ENCODE measurements at places on chromosomes 13 and 19.

- DNase-seq, result no peak
Measured at GRCh38 chr13:26660185-26660584, 100.4 kb downstream of the GPR12 start.

DNA sequence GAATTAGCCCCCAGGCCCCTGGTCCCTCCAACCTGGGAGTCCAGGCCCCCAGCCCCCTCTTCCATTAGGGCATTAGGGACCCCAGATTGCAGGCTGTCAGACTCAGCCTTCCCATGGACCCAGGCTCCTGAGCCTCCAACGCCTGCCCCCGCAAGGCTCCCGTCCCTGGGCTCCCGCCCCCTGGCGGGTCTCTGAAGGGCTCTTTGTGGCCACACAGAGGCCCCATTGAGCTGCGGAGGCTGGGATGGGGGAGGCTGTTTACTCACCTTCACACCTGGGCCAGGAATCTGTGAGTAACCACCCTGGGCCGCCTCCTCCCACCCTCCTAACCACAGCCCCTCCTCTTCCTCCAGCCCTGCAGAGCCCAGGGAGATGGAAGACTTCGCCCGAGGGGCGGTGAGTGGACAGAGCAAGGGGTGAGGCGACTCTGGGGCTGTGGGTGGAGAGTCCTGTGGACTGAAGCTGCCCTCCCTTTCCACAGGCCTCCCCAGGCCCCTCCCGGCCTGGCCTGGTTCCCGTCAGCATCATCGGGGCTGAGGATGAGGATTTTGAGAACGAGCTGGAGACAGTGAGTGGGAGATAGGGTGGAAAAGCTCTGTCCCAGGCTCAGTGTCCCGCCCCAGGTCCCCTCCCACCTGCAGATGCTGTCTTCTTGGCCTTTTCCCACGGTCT is 4.9 kb downstream of the ARHGEF1 start:
- no peak for DNase-seq

DNA sequence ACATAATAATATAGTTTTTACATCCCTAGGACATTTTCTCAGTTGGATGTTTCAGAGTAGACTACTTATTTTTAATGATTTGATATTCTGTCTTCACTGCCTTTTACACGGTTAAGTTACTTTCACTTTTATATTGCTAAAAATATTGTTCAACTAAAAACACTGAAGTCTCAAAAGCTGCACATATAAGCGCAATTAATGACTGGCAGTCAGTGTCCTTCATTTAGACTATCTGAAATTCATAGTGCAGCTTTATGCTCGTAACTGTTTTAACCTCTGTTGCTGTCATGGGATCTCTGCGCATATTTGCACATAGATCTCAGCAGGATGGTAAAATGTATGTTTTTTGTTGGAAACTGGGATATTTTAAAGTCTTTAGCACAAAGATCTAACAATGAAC is 864.3 kb downstream of the SLITRK6 start:
- no peak for DNase-seq

DNA sequence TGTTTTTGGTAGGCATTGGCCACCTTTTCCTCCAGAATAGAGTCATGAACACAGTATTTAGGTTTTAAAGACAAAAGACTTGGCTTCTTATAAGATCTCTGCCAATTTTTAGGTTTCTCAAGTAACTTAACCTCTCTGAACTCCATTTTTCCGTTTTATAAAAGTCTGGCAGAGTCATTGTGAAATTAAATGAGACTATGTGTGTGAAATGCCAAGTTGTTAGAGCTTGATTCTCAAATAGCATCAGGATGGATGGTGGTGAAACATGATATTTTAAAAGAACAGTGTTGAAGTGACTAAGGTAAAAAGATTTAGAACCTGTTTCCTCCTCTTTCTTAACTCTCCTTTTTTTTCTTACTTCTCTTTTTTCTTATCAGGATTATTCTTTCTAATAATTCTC is 617.7 kb upstream of the SLITRK1 start:
- no peak for DNase-seq

GRCh38 chr13:21686751-21687391 is 16.0 kb downstream of the FGF9 start:
- no peak for DNase-seq

- DNase-seq, result no peak
Measured at GRCh38 chr19:30364866-30365800, 7.1 kb upstream of the ZNF536 start.

GRCh38 chr13:52882785-52883184 is 34.3 kb upstream of the PCDH8 start:
- peak; percentile 25 for DNase-seq

DNA sequence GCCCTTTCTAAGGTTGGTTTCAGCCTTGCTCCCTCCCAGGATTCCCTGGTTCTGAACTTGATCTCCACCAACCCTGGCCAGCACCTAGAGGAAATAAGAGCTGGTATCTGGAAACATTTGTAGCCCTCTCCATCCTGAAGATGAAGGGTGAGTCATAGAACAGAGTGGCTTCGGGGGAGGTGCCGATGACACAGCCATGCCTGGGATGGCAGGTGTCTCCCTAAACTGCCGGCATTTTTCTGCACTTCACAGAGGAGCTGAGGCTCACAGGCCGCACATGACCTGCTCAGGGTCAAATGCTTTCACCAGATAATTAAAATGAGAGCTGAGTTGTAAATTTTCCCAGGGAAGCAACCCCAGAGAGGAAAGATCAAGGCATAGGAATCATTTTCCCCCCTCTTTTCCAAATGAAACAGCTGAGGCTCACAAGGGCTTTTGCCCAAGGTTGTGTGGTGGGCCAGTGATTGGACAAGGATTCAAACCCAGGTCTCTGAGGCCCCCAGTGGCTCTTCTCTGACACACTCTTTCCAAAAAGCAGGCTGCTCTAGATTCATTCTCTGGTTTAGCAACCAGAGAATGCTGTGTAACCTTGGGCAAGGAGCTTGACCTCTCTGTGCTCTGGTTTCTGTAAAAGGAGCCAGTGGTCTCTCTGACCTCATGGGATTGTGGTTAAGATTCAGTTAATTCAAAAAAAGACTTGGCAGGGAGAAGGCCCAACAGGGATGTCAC is 1.2 kb upstream of the SLC25A42 start:
- no peak for DNase-seq

DNA sequence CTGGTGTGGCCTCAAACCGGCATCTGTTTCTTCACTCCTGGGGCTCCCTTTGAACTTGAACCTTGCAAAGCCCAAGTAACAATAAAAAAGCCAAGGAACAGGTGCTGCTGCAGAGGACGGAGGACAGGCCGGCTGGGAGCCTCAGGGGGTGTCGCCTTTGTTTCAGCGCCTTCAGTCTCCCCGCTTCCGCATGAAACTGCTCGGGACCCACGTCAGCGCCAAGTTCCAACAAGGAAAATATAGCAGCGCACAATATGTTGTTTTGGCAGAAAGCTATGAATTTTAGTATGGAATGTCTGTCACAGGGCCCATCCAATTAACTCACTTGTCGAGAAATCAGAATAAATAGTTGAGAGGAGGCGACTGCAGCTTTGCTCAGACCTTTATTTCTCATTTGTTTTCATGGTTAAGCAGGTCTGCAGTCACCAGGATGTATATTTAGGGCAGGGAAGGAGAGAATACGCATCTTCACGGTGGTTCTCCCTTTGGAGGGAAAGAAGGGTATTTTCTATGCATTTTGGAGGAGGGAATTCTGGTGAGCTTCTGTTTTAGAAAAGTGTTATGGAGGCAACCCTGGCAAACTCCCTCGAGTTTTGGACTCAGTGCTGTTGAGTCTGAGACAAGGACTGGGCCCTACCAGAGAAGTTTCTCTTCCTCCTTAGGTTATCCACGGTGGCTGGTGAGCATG is 34.3 kb upstream of the MEDAG start:
- DNase-seq, result no peak

GRCh38 chr13:93079294-93079693 is 147.3 kb upstream of the GPC6 start:
- DNase-seq, result no peak

- DNase-seq, result no peak
Measured at GRCh38 chr19:1455336-1456120, 5.6 kb downstream of the APC2 start.

DNA sequence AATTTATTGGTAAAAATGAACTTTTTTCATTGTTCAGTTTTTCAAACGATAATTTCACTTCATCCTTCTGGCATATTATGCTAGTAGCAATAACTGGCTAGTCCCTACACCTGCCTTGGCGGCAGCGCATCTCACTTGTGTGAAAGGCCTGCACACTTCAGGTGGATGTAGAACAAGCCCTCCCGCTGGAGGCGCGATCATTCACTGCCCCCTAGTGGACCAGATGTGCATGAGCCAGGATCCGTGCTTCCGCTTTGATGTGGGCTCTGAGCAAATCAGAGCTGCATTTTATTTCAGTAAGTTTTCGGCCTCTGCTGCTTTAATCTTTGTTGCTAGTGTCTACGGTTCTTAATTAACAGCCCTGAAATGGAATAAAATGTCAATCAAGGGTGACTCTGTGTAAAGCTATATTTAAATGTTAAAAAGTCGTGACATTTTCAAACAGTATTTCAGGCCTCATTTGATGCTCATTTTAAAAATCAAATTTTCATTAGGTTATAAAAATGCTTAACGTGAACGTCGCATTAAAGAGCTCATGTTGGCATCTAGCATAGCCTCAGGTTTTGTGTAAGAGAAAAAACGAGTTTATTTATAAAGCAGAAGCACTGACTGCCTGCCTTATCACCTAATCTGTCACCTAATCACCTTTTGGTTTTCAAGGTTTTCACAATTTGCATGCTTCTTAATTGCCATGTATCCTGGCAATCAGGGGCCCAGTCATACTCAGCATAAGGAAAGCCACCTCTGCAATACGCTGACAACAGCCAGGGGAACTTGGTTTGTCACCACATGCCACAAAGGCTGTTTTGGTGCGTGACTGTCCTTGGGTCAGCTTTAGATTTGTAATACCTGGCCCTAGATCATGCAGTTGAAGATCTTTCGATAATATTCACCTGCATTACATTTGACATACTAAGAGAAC is 112.2 kb downstream of the TEX26 start:
- DNase-seq, result peak; percentile 62

- DNase-seq, result no peak
Measured at GRCh38 chr19:3842948-3843347, 25.9 kb downstream of the ZFR2 start.

DNA sequence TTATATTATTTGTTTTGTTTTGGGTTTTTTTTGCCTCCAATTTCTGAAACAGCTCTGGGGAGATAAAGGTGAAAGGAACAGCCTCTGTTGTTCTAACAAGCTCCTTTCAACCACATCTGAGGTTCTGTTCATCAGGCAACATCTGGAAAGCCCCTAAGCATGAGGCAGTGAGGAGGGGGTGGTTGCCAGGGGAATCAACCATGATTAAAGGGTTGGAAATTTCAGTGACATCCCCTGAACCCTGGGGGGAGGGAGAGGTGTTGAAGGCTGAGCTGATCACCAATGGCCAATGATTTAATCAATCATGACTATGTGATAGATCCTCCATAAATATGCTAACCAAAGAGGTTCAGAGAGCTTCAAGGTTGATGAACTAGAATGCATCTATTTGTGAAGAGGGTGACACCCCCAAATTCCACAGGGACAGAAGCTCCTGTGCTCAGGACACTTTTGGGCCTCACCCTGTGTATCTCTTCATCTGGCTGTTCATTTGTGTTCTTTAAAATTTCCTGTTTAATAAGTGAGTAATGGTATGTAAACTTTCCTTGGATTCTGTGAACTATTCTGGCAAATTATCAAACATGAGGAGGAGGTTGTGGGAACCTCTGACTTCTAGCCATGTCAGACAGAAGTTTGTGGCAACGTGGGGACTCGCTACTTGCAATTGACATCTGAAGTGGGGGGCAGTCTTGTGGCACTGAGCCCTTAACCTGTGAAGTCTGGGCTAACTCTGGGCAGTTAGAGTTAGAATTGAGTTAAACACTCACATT is 221.3 kb downstream of the NHLRC3 start:
- no peak for DNase-seq

GRCh38 chr13:51276636-51277035 is 54.4 kb downstream of the FAM124A start:
- DNase-seq, result no peak

DNA sequence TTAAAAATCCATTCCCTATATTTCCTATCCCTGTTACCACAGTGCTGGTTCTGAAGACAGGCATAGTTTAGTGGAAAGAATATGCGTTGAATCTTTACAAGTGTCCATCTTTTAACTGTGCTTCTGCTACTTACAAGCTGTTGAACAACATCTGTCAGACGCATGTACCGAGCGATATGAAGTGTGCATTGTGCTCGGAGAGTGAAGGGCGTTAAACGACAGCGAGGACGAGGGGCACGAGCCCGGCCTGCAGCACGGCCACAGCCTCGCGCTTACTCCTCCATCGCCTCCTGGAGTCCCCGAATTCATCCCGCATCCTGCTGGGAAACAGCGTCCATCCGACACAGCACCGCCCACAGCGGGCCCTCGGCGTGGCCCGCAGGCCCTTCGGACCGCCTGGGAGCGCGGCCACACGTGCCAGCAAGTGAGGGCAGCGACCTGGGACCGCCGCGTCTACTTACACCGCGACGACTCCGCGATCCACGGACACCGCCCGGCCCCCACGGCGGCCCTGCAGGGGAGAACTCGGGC is 514 bp downstream of the PCID2 start:
- DNase-seq, result no peak

GRCh38 chr13:35879111-35879510 is 252.1 kb downstream of the DCLK1 start:
- DNase-seq, result no peak

GRCh38 chr19:40614622-40615411 is 13.6 kb downstream of the LTBP4 start:
- DNase-seq, result no peak

DNA sequence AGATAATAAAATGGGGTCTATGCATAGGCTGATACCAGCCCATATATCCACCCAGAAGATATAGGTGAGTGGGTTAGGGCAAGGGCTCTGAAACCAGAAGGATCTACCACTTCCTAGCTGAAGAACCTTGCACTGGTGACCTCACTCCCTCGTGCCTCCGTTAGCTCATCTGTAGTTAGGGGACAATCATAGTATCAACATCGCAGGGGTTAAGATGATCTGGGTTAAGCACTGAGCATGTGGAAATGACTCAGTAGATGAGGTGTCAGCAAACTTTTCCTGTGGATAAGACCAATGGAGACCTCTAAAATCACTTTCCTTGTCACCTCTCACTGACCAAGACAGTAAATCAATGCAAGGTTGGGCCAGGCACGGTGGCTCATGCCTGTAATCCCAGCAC is 30.5 kb downstream of the TNFSF14 start:
- no peak for DNase-seq

Data from right renal cortex interstitium (tissue), 3 donors.